Sigmoid colon (tissue), 7 donors: ENCODE measurements at places on chromosomes 1 and 21. TPM values are rescaled to one million over a fixed set of nuclear protein-coding genes. Genes with fewer than 3 reads are reported as not detected.

The NOS1AP gene
- 11.9 TPM for total RNA-seq

GRCh38 chr1:79791488-79792218 is 785.1 kb upstream of the ADGRL4 start:
- no peak for DNase-seq
- H3K4me1 ChIP-seq, result no peaks in the 10 kb centered on the region
- H3K27me3 ChIP-seq, result no peaks in the 10 kb centered on the region

GRCh38 chr1:179547021-179547535 is 28.7 kb downstream of the NPHS2 start:
- no peak for DNase-seq
- H3K4me1 ChIP-seq, result no peaks in the 10 kb centered on the region
- no peak overlapping the region for H3K4me3 ChIP-seq
- H3K27ac ChIP-seq, result no peak overlapping the region
- no peaks in the 10 kb centered on the region for H3K27me3 ChIP-seq

The KCNH1 gene
- total RNA-seq, result 0.55 TPM

DNA sequence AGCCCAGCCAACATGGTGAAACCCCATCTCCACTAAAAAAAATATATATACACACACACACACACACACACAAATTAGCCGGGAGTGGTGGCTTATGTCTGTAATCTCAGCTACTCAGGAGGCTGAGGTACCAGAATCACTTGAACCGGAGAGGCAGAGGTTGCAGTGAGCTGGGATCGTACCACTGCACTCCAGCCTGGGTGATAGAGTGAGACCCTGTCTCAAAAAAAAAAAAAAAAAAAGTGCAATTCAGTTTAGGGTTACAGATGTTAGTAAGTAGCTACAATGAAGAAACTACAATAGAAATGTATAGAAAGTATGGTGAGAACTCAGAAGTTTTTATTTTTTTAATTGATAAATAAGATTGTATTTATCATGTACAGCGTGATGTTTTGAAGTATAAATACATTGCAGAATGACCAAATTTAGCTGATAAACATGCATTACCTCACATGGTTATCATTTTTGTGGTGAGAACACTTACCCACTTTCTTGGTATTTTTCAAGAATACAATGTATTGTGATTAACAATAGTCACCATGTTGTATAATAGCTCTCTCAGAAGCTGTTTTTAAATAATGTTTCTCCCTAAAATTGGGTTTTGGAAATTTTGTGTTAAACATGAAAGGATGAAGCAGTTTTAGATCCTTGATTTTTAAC is 17.9 kb downstream of the KDM1A start:
- H3K4me1 ChIP-seq, result peaks cover 32% of the 10 kb centered on the region
- H3K27ac ChIP-seq, result no peak overlapping the region
- DNase-seq, result no peak
- no peaks in the 10 kb centered on the region for H3K36me3 ChIP-seq
- no peak overlapping the region for H3K4me3 ChIP-seq

DNA sequence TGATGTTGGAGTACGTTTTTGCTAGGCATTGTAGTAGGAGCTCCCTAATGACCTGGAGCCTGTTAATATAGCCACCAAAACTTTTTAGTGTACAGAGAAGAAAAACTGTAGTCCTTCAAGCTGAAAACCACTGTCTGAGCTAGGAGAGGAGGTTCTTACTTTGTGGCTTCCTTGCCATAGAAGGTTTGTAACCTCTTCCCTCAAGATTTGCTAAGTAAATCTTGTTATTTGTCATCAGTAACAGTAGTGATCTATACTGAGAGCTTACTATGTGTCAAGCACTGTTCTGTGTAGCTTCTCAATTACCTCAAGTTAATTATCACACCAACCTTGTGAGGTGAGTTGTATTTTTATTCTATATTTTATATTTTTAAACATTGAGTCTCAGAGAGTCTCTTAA is 21.2 kb upstream of the LRRC8C start:
- H3K27me3 ChIP-seq, result no peaks in the 10 kb centered on the region
- H3K27ac ChIP-seq, result no peak overlapping the region
- no peaks in the 10 kb centered on the region for H3K4me1 ChIP-seq

GRCh38 chr21:17427831-17428483 is 84.9 kb upstream of the CXADR start:
- no peak for DNase-seq
- no peaks in the 10 kb centered on the region for H3K4me1 ChIP-seq
- no peaks in the 10 kb centered on the region for H3K36me3 ChIP-seq

DNA sequence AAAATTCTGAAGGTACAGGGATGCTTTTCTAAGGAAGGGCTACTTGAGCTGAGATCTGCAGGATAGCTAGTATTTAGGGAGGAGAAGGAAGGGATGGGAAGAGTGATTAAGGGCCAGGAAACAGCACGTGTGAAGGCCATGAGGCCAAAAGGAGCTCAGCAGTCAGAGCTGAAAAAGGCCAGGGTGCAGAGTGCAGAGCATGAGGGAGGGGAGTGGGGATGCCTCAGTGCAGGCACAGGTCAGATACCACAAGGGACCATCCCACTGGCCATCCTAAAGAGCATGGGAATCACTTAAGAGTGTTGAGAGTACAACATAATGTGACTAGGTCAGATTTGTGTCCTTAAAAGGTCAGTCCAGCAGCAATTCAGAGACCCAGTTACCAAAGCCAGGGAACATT is 16.0 kb downstream of the LRRN2 start:
- H3K27ac ChIP-seq, result no peak overlapping the region
- H3K36me3 ChIP-seq, result no peaks in the 10 kb centered on the region
- peak; percentile 15 for DNase-seq
- H3K27me3 ChIP-seq, result no peaks in the 10 kb centered on the region

- peak overlapping the region; percentile 55 for H3K27ac ChIP-seq
- no peak overlapping the region for H3K4me3 ChIP-seq
- no peaks in the 10 kb centered on the region for H3K36me3 ChIP-seq
- H3K27me3 ChIP-seq, result no peaks in the 10 kb centered on the region
Measured at GRCh38 chr1:58896246-58897183, 112.7 kb upstream of the JUN start.

DNA sequence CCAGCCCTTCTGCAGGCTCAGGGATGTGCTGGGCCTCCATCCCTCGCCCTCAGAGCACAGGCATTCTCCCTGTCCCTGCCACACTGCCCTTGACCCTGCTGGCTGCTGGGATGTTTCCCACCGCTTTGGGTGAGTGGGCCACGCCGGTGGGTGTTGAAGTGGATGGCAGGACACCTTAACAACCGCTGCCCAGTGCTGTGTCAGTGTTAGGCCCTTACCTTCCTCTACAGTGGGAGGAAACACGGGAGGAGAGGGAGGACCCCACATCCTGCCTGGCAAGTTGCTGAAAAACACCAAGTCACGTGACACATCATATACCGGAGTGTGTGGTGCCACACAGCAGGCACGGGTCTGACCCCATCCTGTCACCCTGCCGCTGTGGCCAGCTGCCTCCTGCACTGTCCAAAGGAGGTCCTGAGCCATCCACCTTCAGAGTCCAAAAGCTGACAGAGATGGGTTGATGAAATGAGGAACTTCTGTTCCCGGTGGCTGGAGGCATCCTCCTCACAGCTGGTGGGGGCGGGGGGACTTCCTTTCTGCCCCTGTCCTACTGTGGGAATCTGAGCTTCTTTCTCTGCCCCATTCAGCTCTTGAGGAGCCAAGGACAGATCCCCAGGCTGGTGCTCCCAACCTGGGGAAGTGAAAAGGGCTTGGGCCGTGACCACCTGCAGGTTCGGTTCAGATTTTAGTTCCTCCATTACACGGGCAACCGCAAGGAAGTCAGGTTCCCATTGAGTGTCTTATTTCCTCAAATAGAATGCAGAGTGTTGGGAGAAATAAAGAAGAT is 3.2 kb upstream of the THEMIS2 start:
- H3K36me3 ChIP-seq, result no peaks in the 10 kb centered on the region
- H3K27ac ChIP-seq, result peak overlapping the region; percentile 25
- H3K27me3 ChIP-seq, result no peaks in the 10 kb centered on the region
- H3K4me1 ChIP-seq, result no peaks in the 10 kb centered on the region
- DNase-seq, result peak; percentile 59

DNA sequence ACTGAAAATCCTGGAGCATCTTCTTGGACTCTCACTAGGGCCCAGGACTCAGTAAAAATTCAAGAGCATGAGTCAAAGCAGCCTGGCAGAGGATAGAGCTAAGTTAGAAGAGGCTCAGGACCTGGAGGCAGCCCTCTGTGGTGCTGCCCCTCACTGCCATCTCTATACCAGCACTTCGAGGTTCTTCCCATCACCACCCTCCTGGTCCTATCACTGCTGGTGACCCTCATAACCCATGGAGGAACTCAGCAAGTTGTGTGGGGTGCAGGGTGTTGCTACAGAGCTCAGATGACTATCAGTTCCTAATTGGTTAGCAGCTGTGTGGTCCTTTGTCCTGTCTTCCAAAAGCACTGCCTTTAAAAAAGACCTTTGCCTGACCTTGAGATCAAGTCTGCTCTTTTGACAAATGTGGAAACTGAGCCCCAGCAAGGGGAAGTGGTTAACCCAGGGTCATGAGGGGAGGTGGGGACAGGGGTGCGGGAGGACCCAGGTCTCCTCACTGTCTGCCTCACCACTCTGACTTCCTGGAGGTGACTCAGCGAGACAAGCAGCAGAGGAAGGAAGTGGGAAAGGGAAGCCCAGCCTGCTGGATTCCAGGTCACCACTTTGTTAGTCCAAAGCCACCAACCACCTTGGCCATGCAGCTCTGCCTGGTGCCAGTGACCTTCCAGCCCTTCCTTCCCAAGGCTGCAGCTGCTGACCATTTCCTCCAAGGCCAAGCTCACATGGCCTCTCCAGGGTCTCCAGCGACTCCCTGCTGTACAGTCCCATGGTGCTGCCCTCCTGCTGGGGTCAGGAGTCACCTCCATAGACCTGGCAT is 199.4 kb upstream of the EDN2 start:
- no peaks in the 10 kb centered on the region for H3K4me1 ChIP-seq
- no peaks in the 10 kb centered on the region for H3K27me3 ChIP-seq
- no peak for DNase-seq
- H3K36me3 ChIP-seq, result no peaks in the 10 kb centered on the region
- H3K27ac ChIP-seq, result no peak overlapping the region

- DNase-seq, result peak; percentile 75
- H3K27ac ChIP-seq, result peak overlapping the region; percentile 64
- no peaks in the 10 kb centered on the region for H3K36me3 ChIP-seq
- H3K4me3 ChIP-seq, result peak overlapping the region; percentile 15
- no peaks in the 10 kb centered on the region for H3K27me3 ChIP-seq
- H3K4me1 ChIP-seq, result no peaks in the 10 kb centered on the region
Measured at GRCh38 chr21:16279731-16280581, 550.2 kb downstream of the USP25 start.

The SH3D21 gene
- 0.95 TPM for total RNA-seq

The CD244 gene
- 0.16 TPM for total RNA-seq

The CD160 gene
- not detected for total RNA-seq

DNA sequence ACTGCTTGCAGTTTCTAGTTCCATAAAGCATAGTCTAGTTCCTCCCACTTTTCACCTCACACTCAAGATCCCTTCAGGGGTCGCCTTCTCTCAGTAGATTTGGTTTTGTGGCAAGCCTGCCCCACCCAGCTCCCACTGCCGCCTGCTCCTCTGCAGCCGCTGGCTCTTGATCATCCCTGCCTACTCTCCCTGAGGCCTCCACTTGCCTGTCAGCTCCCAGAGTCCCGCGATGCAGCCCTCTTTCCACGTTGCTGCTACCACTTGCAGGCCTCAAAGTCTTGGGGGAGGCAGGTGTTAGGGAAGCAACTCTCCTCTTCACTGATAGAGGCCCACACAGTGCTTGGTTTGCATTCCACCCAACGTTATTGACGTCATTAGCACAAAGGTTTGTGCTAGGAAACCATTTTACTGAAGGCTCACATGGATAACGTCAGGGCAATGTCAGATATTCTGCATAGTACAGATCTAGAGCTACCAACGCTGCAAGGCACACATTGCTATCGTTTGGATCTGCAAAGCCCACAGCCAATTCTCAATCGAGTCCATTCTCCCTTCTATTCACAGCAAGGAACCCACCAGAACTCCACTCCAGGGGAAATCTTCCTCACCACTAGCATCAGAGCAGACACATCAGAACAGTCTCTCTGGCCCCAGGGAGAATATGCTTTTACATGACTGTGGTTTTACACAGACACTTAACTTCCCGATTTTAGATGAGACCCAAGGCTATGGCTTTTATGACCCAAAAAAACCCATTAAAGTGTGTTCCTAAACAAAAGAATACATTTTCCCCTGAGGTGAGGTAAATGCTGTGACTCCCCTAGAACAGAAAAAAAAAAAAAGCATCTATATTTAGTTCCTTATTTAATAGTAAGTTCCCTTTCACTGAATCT is 519.5 kb upstream of the CAMK1G start:
- H3K27me3 ChIP-seq, result no peaks in the 10 kb centered on the region
- no peak for DNase-seq
- H3K4me3 ChIP-seq, result no peak overlapping the region
- peaks cover 14% of the 10 kb centered on the region for H3K4me1 ChIP-seq
- H3K36me3 ChIP-seq, result no peaks in the 10 kb centered on the region

GRCh38 chr1:185297982-185298381 is 19.1 kb downstream of the IVNS1ABP start:
- H3K27ac ChIP-seq, result no peak overlapping the region
- peaks cover 15% of the 10 kb centered on the region for H3K36me3 ChIP-seq
- no peak overlapping the region for H3K4me3 ChIP-seq
- no peak for DNase-seq

The F13B gene
- not detected for total RNA-seq

DNA sequence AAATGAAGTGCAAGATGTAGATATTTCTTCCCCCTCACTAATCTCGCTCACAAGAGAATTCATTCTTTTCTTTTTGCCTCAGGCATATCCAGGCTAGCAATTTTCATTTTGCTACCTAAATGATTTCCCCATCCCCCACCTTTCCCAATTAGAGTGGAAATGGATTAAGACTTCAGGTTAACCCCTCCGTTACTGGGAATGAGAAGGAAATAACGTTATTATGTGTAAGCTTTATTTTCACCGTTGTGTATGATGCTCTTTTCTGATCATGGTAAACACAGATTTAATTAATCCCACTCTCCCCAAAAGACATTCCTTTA is 143.9 kb downstream of the RUNX1 start:
- no peak overlapping the region for H3K4me3 ChIP-seq
- no peaks in the 10 kb centered on the region for H3K27me3 ChIP-seq
- H3K27ac ChIP-seq, result no peak overlapping the region
